Mesendoderm (in vitro differentiated cells): ENCODE measurements at places on chromosomes 7 and 10.

DNA sequence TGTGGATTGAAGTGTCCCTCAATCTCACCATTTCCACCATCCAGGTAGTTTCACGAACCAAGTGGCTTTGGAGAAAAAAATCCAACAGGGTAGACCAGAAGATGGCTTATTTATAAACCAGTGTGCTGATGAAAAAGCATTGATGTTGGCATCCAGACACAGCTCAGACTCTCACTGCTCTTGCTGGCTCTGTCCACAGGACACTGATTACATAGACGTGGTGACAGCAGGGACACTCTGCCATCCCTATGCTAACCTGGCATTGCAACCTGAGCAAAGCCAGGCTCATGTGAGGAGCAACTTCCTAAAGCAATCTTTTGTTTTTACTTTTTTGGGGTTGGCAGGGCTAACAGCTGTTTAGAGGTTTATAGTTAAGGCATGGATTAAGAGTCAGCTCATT lies 130.6 kb upstream of the SVIL start:
- no peaks in the 10 kb centered on the region for H3K27me3 ChIP-seq
- H3K36me3 ChIP-seq: no peaks in the 10 kb centered on the region
- H3K4me1 ChIP-seq: no peaks in the 10 kb centered on the region
- H3K27ac ChIP-seq: no peak overlapping the region
- no peak overlapping the region for H3K4me3 ChIP-seq

GRCh38 chr7:70317356-70317755 lies 719.1 kb downstream of the AUTS2 start:
- H3K36me3 ChIP-seq: no peaks in the 10 kb centered on the region
- H3K27ac ChIP-seq: no peak overlapping the region
- no peak overlapping the region for H3K4me3 ChIP-seq
- DNase-seq: no peak
- H3K4me1 ChIP-seq: no peaks in the 10 kb centered on the region

DNA sequence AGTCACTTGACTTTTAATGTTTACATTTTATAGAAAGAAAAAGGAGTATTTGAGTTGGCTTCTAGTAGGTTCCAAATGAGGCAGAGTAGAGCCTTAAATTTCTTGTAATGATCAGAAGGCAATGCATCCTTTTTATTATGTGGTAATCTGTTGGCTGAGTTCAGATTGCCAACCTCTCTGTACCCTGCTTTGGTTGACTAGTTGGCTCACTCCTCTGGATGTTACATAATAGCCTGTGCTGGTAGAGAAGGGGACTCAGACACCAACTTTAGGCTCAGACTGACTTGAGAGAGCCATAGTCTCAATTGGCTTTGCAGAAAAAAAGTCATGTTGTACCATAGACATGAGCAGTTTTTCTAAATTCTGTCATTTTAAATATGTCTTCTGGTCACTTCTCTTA lies 46.8 kb upstream of the GLCCI1 start:
- peaks cover 3% of the 10 kb centered on the region for H3K4me1 ChIP-seq
- peaks cover 2% of the 10 kb centered on the region for H3K27me3 ChIP-seq
- H3K4me3 ChIP-seq: no peak overlapping the region
- no peak overlapping the region for H3K27ac ChIP-seq

- H3K27ac ChIP-seq: no peak overlapping the region
- no peak overlapping the region for H3K4me3 ChIP-seq
- H3K27me3 ChIP-seq: no peaks in the 10 kb centered on the region
- DNase-seq: no peak
- H3K4me1 ChIP-seq: no peaks in the 10 kb centered on the region
- H3K36me3 ChIP-seq: no peaks in the 10 kb centered on the region
These were observed 14.2 kb downstream of the TFAM start for GRCh38 chr10:58399410-58399809.

- no peak overlapping the region for H3K27ac ChIP-seq
- no peaks in the 10 kb centered on the region for H3K27me3 ChIP-seq
- no peaks in the 10 kb centered on the region for H3K36me3 ChIP-seq
- H3K4me3 ChIP-seq: no peak overlapping the region
- DNase-seq: peak; percentile 71
These were observed 56.0 kb downstream of the LGI1 start for GRCh38 chr10:93813507-93814465.

DNA sequence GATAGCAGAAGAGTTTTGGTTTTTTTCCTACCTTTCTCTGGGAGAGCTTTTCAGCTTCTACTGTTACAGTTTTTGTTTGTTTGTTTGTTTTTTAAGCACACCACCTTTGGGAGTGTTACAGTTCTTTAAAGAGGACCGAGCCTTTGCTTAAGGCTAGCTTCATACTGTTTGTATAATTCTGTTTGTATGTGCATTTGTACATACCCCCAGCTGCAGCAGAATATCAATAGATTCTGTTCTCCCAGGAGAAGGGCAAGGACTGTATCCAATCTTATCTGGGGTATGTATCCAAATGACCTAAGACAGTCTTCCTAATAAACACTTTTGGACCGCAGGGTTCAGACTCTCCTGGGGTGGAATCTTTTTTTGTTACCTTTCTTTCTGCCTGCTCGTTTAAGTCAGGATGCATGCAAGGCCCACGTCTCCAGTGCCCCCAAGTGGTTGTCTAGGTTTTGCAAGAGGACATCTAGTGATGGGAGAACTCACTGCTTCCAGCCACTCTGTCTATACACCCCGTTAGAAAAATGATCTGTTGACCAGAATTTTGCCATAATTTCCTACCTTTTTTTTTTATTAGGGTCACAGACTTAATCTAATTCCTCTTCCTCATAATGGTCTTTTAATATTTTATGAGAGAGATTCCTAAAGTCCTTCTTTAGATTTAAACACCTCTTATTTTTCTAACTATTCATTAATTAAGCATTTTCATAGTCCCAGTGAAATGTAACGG lies 23.9 kb downstream of the NRF1 start:
- DNase-seq: peak; percentile 89
- no peak overlapping the region for H3K27ac ChIP-seq
- H3K4me1 ChIP-seq: no peaks in the 10 kb centered on the region
- no peaks in the 10 kb centered on the region for H3K27me3 ChIP-seq
- H3K36me3 ChIP-seq: no peaks in the 10 kb centered on the region
- no peak overlapping the region for H3K4me3 ChIP-seq

DNA sequence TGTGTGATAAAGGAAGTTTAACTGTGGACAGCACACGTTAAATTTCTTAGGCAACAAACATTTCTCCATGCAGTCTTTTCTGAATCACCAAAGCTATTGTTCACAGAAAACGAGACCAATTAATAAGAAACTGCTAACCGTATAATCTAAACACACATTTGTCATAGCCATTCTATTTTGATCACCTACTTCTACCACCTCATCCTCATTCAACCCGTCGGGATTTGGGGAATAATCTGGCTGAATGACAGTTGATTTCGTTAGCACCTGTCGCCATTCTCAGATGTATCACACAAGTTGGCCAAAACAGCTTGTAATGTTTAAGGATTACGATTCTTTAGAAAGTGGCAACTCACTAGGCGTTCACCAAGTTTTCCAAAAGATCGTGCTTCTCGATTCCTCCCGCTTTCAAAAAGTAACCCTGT lies 1.2 kb downstream of the EZH2 start:
- no peaks in the 10 kb centered on the region for H3K4me1 ChIP-seq
- peak overlapping the region; percentile 74 for H3K4me3 ChIP-seq
- no peaks in the 10 kb centered on the region for H3K27me3 ChIP-seq
- no peak overlapping the region for H3K27ac ChIP-seq

DNA sequence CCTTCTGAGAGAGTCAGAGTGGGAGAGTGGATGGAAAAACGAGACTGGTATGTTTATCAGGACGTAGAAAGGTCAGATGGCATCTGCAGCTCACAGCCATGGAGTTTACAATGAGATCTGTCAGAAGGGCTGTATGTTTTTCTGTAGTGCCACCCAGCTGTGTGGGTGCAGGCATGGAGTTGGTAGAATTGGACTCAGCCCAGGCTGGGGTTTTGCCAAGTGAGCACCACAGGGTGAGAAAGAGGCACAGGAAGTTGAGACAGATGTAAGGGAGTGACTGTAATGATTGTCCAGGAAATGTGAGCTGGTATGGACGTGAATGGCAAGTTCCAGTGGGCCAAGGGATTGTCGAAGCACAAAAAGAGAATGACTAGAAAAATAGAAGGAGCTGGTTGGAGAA lies 9.1 kb upstream of the ZYX start:
- H3K4me1 ChIP-seq: peaks cover 4% of the 10 kb centered on the region
- H3K36me3 ChIP-seq: no peaks in the 10 kb centered on the region
- no peak overlapping the region for H3K4me3 ChIP-seq
- no peak for DNase-seq
- no peaks in the 10 kb centered on the region for H3K27me3 ChIP-seq
- no peak overlapping the region for H3K27ac ChIP-seq

DNA sequence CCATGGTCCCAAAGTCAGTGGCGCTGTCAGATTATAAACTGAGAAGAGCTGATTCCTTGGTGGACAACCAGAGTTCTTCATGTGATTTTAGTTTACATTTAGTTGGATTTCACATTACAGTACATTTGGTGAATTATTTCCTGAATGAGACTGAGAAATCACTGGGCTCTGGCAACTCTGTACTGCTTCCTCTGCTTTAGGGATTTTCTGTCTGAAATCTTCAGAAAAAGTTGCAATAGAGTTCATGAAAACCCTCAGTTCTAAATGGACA lies 242.6 kb downstream of the BICC1 start:
- DNase-seq: no peak
- no peaks in the 10 kb centered on the region for H3K27me3 ChIP-seq
- H3K36me3 ChIP-seq: no peaks in the 10 kb centered on the region
- H3K27ac ChIP-seq: no peak overlapping the region

DNA sequence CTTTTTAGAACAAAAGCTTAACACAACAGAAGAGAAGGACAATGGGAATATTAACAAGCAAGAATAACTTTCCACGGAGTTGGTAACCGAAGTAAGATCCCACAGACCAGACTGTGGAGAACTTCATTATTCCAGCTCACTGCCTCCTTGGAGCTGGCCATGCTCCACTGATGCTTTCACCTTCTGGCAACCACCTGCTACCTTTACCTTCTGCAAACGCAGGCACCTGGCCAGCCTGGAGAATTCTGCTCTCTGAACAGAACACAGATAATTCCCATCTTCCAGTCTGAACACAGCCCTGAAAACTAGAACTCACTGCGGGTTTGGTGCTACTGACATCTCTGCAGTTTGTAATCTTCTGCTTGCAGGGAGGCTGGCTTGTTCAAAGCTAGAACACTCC lies 66.5 kb downstream of the JAZF1 start:
- H3K36me3 ChIP-seq: no peaks in the 10 kb centered on the region
- DNase-seq: no peak
- no peak overlapping the region for H3K27ac ChIP-seq
- H3K27me3 ChIP-seq: no peaks in the 10 kb centered on the region
- no peaks in the 10 kb centered on the region for H3K4me1 ChIP-seq
- no peak overlapping the region for H3K4me3 ChIP-seq

DNA sequence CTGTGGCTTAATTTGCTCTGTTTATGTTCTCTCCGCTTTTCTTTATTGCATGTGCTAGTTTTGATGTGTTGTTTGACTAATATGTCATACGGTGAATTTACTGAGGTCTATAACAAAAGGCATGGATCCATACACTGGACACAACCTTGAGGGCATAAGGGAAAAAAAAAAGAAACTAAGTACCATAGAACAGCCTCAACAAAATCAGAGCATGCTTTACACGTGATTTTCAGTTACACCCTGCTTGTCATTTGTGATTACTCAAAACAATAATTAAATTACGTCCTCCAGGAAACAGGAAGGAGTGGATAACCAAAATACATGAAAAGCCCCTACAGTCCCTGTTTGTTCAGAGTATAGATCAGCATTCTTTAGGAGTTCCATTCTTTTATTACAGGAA lies 150.5 kb downstream of the CRPPA start:
- peak; percentile 16 for DNase-seq
- H3K27ac ChIP-seq: no peak overlapping the region
- H3K36me3 ChIP-seq: no peaks in the 10 kb centered on the region
- no peak overlapping the region for H3K4me3 ChIP-seq

DNA sequence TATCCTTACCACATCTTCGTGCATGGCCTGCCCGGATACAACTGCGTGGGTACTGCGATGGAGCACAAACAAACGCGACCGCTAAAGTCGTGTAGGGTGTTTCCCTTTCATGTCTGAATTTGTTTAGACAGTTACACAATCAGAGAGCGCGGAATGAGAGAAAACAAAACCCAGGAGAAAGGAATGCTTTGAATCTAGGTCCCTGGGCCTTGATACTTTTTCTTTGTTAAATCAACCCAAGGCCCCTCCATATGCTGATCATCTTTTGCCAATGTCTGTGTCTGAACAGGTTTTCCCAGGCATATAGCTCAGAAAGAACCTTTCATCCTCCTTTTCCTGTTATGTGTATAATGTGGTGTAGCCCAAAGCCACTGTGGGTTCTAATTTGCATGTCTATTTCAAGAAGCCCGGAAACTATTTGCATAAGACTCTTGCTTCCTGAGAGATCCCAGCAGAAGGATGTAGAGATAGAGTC lies 145.8 kb downstream of the FRMD4A start:
- no peaks in the 10 kb centered on the region for H3K4me1 ChIP-seq
- no peak overlapping the region for H3K27ac ChIP-seq
- no peaks in the 10 kb centered on the region for H3K27me3 ChIP-seq
- no peaks in the 10 kb centered on the region for H3K36me3 ChIP-seq
- H3K4me3 ChIP-seq: no peak overlapping the region

- no peaks in the 10 kb centered on the region for H3K27me3 ChIP-seq
- H3K36me3 ChIP-seq: no peaks in the 10 kb centered on the region
- no peak overlapping the region for H3K4me3 ChIP-seq
- H3K27ac ChIP-seq: no peak overlapping the region
- DNase-seq: no peak
- no peaks in the 10 kb centered on the region for H3K4me1 ChIP-seq
These were observed 138.3 kb upstream of the NAMPT start for GRCh38 chr7:106423111-106423510.

- no peak overlapping the region for H3K4me3 ChIP-seq
- H3K27ac ChIP-seq: no peak overlapping the region
- no peaks in the 10 kb centered on the region for H3K27me3 ChIP-seq
- no peaks in the 10 kb centered on the region for H3K4me1 ChIP-seq
- H3K36me3 ChIP-seq: no peaks in the 10 kb centered on the region
These were observed 567.7 kb upstream of the ZWINT start for GRCh38 chr10:56928714-56929113.

DNA sequence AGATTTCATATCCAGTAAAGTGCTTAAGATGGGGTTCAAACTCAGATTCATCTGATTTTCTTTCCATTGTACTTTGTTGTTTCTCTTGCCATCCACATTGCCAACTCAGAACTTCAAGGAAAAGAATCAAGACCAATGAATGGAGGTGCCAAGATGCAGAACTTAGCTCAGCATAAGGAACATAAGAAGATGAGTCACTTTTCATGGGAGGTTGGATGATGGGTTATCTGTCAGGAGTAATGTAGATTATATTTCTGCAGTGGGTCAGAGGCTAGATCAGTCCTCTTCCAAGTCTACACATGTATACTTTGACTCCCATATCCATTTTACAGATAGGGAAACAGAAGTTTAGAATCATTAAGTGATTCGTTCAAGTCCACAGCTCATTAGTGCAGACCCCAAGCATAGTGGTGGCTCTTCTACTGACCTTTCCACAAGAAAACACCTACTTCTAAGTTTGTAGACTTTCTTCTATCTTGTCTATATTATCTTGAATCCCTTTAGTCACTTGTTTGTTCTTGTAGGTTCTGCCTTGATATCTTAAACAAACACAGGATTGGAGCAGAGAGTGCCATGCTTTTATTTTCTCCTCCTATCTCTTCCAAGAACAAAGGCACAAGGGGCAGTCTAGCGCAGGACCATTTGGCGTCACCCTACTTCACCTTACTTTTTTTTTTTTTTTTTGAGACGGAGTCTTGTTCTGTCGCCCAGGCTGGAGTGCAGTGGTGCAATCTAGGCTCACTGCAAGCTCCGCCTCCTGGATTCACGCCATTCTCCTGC lies 14.0 kb upstream of the ADD3 start:
- no peak for DNase-seq
- no peak overlapping the region for H3K4me3 ChIP-seq
- H3K27ac ChIP-seq: no peak overlapping the region
- H3K4me1 ChIP-seq: peaks cover 12% of the 10 kb centered on the region
- H3K27me3 ChIP-seq: no peaks in the 10 kb centered on the region
- no peaks in the 10 kb centered on the region for H3K36me3 ChIP-seq
